Panc1 (cell line): ENCODE measurements at places on chromosomes 6 and 20. TPM values are rescaled to one million over a fixed set of nuclear protein-coding genes. Genes with fewer than 3 reads are reported as not detected.

The OR2H1 gene
- total RNA-seq, result not detected

The C6orf120 gene
- 31.5 TPM for total RNA-seq

The LGSN gene
- not detected for total RNA-seq

The HNF4A gene
- 0.28 TPM for total RNA-seq

The BMP5 gene
- 17.7 TPM for total RNA-seq

The THBD gene
- 0.26 TPM for total RNA-seq
